ENCODE measurements at places on chromosomes 4 and X.

GRCh38 chrX:133083899-133084298 lies 13.0 kb downstream of the USP26 start:
- DNase-seq = no peak

- DNase-seq = no peak
Observed at GRCh38 chrX:11416600-11416999, 123.4 kb downstream of the AMELX start.

DNA sequence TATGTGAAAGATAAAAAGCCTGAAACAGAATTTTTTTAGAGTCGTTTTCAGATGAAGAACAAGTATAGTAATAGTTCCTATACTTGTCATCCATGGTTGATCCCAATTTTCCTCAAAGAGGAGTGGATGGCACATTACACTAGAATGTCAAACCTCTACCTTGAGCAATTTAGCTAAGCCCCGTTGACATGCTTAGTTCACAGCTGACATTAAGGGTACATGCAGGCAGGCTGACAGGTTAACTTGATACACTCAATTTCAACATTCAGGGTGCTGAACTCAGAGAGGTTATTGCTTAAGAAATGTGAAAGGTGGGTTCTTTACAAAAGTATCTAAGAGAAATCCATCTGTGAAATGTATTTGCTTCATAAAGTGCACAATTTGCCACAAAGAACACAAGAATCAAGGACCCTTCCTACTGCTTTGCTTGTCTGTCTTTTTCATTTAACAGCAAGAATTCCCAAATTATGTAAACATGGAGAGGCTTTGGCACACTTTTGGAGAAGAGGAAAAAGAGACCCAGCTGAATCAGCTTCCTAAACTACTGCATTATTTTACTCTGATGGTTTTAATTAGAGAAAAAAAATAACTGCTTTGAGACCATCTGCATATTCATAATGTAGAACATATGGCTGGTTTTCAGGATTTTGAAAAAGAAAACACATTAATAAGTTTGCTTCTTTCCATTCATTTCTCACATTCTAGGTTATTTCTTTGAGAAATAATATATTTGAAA lies 122.5 kb upstream of the DDIT4L start:
- no peak for DNase-seq

DNA sequence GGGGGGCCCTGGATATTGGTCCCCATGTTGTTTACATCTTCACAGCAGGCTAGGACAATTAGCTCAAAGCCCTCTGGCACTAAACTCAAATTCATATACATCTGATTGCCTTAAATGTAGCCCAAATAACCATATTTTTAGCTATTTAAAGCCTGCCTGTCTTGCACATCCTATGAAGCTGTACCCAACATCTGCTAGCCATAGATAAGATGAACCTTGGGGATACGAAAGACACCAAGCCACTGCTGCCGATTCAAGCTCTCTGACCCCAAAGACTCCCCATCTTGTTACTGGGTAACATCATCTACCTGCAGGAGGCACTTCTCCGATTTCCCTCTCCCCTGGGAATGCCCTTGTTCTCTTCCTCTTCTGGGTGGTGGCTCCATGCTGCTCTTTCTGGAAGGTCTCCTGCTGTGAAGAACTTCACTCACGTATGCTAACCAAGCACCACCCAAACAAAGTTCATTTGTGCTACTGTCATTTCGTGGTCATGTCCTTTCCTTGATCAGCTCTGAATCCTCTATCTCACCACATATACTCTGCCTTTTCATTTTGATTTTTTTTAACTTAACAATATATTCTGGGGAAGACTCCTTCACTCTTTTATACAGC lies 107.7 kb upstream of the ATXN3L start:
- DNase-seq = no peak

- no peak for DNase-seq
Observed at GRCh38 chr4:16480011-16480410, 253.7 kb upstream of the TAPT1 start.

DNA sequence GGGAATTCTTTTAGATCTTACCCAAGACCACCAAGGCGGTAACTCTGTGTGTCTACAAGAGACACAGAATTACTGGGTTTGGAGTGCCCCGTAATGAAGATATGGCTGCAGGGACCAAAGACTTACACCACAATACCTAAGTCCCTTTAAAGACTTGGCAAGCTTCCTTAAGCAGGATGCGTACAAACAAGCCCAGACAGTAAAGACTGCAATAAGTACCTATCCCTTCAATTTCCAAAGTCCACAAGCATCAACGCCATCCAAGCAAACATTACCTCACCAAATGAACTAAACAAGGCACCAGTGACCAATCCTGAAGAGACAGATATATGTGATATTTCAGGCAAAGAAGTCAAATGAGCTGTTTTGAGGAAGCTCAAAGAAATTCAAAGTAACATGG lies 42.3 kb upstream of the RNF128 start:
- DNase-seq = no peak

DNA sequence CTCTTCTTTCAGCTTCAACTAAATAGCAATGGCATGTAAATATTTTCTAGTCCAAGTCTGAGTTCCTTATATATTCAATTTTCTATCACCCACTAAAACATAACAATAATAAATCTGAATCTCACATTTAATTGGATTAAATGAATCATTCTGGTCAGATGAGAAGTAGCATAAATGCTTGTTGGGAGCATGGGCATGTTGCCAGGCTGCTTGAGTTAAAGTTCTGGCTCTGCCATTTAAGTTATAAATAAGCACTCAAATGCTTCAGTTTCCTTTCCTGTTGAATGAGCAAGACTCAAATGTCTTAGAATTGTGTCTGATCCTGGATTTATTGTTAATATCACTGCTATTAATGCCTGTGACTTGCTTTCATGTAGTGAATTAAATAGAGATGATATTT lies 496.3 kb downstream of the STPG2 start:
- peak; percentile 10 for DNase-seq

- no peak for DNase-seq
Observed at GRCh38 chrX:9626379-9626778, 139.3 kb downstream of the GPR143 start.

- no peak for DNase-seq
Observed at GRCh38 chrX:96389281-96390047, 295.2 kb upstream of the DIAPH2 start.

GRCh38 chr4:188781655-188782054 lies 642.4 kb downstream of the TRIML1 start:
- no peak for DNase-seq

DNA sequence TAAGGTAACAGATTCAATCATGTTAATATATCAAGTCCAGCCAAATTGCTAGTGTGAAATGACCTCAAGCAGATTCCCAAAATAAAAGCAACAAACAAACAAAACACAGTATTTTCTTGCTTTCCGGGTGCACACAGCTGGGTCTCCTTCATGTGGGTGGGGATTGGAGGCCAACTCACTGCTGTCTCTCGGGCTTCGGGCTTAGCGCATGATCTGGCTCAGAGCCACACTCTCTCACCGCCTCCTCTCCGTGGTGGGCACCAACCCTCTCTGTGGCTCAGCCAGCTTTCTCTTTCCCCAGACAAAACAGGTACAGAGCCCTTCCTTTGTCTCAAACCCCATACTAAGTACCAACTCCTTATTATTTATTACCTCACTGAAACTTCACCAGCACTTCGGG lies 2.9 kb upstream of the REELD1 start:
- DNase-seq = no peak

- DNase-seq = no peak
Observed at GRCh38 chr4:14916554-14917297, 85.6 kb upstream of the CPEB2 start.

GRCh38 chrX:31590581-31591114 lies 518.8 kb upstream of the FTHL17 start:
- DNase-seq = no peak

DNA sequence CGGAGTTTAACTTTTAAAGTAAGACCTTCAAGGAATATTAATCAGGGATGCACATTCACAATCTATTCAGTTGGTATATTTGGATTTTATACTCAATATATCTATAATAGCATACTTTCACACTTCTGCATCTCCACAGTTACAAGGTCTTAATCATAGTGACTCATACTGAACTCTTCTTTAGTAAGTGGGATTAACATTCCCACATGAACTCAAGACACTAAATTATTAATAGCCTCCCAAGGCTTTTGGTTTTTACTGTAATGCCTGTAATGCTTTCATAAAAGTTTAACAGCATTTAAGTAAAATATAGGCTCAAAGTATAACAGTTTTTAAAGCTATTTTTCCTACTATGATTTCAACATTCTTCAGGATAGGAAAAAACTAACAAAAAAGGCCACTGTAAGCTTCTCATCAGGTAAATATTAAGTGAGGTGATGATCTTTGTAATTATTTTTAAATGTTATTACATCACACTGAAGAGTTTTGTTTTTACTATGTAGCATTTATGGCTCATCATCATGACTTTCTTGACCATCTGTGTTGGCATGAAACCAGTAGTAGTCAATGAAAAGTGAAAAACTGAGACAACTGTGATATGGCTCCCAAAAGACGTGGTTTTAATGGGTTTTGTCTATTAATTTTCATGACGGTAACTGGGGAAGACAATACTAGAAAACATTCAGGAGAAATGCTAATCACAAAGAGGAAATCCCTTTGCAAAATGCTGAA lies 91.5 kb upstream of the GALNT7 start:
- DNase-seq = no peak
